NCI-H524 (cell line): ENCODE measurements at places on chromosomes 3 and 15.

DNA sequence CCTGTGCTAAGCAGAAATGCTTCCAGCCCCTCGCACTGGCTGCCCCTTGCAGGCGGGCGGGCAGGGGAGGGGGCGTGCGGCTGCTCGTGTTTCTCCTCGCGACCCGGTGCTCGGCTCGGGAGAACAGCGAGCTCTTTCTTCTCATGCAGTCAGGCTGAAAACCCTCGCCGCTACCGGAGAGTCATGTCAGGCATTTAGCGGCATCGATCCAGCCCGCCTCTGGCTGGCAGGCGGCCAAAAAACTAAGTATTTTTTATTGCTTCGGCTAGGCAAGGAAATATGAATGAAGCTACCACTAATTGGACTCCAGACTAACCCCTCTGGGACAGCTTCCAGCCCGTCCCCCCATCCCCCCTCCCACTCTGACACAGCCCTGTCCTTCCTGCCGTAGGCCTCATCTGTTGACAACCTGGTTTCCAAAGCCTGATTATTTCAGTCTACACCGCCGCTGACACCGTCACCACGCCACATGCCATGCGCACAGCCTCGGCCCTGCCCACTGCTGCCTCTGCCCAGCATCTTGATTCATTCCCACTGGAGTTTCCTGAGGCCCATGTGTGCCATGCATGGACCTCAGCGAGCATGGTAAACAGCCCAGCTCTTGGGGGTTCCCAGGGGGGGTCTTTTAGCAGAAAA is 35.3 kb downstream of the TLE3 start:
- peak; percentile 53 for DNase-seq

DNA sequence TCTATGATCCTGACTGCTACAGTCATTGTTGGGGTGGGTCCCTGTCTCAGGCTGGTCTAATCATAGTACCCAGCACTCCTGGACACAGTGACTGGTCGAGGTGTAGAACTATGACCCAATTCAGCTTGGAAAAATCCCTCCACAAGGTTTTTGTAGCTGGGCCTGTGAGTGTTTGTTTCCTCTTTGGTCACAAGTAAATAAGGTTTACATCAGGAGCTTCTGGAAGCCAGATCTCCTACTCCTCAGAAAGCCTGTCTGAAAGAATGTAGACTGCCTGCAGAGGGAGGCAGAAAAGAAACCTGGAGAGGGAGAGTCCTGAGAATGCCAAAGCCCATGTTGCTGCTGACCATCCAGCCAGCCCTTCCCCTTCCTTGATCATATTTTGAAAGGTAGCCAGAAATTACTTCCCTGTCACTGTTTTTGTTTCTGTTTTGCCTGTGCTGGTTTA is 123.2 kb downstream of the RAP2B start:
- no peak for DNase-seq

DNA sequence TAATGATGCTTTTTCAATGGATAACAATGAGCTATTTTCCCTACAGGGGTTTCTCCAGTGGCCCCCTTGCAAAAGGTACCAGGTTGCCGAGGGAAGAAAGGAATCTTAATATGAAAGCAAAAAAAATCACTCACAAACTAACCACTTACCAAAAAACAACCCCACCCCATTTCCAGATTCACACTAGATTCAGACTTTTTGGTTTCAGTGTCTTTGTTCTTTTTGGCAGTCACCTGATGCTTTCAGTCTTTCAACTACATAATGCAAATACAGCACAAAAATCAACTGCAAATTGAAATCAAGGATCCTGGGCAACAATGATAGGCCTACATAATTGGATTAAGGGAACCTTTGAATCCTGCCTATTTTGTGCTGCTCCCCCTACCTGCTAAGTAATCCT is 71.1 kb upstream of the RAP2B start:
- DNase-seq: peak; percentile 8

- DNase-seq: peak; percentile 22
These were observed 1.1 kb downstream of the KCNH8 start for GRCh38 chr3:19149368-19149767.

DNA sequence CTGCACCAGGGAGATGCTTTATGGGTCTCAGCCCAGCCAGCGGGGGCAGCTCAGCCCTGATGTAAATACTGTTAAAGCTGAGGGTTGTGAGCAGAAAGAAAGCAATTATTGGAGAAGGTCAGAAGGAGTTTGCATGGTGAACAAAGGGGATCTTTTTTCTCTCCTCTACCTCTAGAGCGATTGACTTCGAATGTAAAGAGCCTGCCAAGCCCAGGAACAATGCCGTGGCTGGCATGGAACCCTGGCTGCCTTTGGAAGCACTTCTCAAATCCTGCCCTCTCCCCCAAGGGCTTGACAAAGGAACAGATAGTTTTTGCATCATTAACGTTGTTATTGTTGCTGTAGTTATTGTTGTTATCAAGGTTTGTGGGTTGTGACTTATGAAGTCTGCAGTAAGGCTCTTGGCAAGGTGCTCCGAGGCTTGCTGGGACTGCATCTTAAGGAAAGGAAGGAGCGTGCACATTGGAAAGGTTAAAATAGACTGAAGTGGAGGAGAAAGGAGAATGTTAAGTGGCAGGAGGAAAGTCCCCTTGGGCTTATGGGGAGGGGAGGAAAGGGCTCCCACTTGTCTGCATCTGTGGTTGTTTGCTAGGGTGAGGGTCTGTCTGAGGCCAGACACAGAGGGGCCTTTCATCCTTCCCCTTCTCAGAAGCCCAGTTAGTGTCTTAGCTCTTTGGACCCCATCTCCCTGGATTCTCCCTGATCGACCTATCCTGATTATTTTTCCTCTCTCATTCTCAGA is 16.7 kb downstream of the PDIA5 start:
- DNase-seq: no peak

- DNase-seq: no peak
These were observed 11.8 kb downstream of the INSYN1 start for GRCh38 chr15:73741321-73741836.

GRCh38 chr3:188439080-188439479 is 285.1 kb downstream of the LPP start:
- DNase-seq: no peak

DNA sequence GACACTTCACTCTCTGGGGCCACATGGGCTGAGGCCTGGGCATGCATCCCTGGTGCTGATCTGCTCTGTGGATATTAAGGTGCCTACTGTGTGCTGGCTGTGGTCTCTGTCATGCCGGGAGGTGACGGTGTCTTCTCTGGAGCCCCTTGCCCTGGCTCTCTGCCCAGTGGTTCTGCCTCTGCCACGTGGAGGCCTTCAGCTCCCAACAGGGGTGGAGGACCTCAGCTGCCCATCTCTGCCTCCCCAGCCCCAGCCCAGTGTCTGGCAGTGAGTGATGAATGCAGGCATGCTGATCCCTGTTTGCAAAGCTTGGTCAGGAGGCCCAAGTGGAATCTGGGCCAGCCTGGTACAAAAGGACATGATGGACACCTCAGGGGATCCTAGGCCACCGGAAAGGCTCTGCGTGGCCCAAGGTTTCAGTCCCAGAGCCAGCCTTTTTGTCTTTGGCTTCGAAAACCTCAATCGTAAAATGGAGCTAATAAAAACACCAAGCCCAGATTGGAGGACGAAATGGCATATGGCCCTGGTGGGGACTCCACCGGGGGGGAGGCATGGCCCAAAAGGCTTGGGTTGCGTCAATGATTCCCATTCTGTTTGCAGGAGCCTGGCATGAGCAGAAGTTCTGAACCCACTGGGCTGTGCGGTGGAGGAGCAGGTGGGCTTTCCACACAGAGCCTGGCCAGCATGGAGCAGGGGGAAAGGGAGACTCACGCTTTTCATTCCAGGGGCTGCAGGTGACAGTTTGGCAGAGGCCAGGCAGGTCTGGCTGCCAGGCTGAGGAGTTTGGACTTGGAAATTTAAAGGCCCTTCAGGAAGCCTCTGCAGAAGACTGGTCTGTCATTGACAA is 54.7 kb upstream of the KLF13 start:
- DNase-seq: peak; percentile 62

DNA sequence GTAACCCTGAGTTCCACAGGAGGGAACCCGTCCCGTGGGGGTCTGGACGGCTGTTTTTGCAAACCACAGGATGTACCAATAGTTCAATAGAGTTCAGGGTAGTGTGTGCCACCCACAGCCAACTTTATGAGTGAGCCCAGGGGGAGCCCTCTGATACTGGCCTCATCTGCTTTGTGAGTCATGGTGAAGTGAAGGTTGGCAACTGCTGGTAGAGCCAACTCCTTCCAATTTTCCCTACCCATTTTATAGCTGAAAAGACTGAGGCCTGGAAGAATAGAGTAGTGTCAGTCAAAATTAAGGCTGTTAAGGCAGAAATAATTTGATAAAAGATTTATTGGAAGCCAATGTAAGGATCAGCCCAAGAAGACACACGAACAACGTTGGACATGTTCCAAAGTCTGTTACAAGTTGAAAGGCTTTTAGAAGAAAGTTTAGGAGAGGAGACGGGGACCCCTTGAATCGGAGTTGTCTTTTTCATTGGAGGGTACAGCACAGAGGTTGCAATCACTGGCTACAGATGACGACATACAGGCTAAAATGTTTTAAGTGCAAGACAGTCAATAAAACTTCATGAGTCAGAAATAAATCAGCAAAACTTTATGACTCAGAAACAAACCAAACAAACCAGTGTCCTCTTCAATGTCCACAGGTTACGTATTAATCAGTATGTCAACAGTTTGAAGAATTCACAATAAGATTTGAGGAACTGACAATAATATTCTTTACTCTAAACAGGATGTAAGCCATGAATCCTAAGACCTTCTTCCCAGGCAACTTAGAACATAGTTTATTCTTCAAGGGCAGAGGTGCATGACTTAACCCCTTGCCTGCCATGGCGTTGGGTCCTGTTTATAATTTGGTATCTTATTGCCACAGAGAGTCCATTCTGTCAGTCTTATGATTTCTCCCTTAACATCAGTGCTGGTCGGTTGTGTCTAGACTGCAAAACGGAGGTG is 62.9 kb upstream of the NR2E3 start:
- no peak for DNase-seq

DNA sequence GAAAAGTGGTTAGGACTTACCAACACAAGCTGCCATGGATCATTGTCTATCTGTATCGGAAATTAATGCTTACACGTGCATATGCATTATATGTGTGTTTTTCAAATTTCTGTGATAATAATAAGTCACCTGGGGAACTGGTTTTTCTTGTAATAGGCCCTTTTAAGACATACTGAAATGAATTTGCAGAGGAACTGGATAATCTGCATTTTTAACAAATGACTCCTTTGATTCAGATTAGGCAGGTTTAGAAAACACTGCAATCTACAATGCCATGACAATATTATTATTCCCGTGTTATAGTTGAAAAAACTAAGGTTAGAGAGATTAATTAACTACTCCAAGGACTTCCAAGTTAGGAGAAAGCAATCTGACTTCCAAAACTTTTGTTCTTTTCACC is 23.4 kb downstream of the STRIT1 start:
- DNase-seq: no peak

DNA sequence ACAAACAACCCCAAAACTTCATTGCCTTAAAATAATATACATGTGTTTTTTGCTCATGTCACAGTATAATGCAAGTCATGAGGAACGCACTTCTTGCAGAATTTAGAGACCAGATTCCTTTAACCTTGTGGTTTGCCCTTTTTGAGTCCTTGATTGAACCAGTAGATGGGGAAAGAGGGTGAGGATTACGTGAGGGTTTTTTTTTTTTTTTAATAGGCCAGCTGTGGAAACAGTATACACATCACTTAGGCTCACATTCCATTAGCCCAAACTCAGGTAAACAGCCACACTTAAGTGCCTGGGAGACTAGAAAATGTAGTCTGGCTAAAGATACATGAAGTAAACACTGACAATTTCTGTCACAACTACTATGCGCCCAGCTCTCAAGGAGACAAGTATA is 114.9 kb upstream of the MLF1 start:
- peak; percentile 24 for DNase-seq

DNA sequence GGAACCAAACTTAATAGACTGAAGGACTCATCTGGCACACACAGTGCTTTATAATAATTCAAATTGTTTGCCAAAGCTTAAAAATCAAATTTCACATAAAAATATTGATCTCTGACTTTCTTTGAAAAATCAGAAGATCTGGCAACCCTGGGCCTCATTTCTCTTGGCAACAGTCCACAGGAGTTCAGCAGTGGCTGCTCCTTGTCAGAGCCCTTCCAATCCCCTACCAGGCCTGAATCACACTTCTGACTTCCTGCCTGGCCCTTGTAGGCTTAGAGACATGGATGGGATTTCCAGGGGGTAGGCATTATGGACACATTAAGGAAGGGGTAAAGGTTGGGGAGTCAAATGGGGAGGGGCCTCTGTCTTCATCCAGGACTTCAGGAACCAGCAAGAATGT is 55.5 kb downstream of the PLS1 start:
- DNase-seq: no peak

GRCh38 chr15:59662260-59662659 is 4.9 kb upstream of the GTF2A2 start:
- no peak for DNase-seq

- no peak for DNase-seq
These were observed 79.7 kb upstream of the PRR20G start for GRCh38 chr3:127367593-127367992.

DNA sequence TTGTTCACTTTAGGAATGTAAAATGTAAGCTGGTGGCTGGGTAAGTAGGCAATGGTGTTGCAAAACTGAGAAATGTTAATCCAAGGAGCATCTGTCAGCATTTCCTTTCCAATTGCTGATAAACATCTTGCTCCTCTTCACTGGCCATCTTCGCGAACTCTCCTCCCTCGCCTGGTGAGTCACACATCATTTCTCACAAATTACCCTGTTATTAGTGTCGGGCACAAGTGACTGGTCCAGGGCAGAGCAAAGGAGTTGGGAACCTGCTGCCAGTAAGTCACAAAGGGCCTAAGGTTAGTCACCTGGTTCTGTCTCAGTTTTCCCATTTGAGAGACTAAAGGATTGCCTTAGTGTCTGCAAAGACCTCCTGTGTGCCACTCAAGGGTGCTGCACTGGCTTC is 13.0 kb downstream of the CERS3 start:
- DNase-seq: no peak

GRCh38 chr3:184262764-184263179 is 1.4 kb upstream of the CAMK2N2 start:
- peak; percentile 69 for DNase-seq

DNA sequence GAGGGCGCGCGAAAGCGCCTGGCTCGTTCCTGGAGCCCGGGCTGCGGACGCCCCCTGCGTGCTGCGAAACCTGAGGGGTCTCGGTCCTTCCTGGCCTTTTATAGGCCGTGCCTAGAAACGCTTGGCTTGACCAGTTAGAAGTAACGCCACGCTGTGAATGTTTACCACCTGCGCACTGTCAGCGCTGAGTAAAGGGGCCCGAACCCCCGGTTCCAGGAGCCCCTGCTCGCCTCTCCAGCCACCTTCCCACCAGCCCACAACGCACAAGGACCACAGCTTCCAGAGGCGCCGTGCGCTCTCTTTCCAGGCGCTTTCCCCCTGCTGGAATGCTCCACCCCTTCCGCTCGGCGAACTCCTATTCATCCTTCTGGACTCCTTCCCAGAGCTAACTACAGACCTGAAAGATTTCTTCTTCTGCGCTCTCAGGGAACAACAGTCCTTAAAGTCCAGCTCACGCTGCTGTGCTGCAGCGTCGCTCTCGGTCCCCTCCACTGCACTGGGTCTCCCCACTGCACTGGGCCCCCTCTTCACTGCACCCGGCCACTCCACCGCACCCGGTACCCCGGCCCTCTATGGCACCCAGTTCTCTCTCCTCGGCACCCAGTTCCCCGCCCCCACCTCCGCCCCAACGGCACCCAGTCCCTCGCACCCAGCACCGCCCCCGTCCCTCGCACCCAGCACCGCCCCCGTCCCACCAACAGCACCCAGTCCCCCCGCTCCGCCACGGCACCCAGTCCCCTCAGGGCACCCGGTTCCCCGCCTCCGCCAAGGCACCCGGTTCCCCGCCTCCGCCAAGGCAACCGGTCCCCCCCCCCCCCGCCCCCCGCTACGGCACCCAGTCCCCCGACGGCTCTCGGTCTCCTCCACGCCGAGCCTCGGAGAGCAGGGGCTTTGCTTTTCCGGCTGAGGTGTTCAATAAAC is 69.8 kb downstream of the SQOR start:
- DNase-seq: no peak

GRCh38 chr3:129984125-129984524 is 9.6 kb downstream of the TRH start:
- DNase-seq: no peak
